ENCODE measurements at places on chromosomes 1 and 21. TPM values are rescaled to one million over a fixed set of nuclear protein-coding genes. Genes with fewer than 3 reads are reported as not detected.

Gene C1orf226
- total RNA-seq = 0.96 TPM

Gene SUSD4
- total RNA-seq = 0.34 TPM

Gene KCNK2
- total RNA-seq = not detected

Gene HLX
- 5.5 TPM for total RNA-seq

Gene GPATCH2
- total RNA-seq = 6.0 TPM
